ENCODE measurements at places on chromosomes 1 and 21.

DNA sequence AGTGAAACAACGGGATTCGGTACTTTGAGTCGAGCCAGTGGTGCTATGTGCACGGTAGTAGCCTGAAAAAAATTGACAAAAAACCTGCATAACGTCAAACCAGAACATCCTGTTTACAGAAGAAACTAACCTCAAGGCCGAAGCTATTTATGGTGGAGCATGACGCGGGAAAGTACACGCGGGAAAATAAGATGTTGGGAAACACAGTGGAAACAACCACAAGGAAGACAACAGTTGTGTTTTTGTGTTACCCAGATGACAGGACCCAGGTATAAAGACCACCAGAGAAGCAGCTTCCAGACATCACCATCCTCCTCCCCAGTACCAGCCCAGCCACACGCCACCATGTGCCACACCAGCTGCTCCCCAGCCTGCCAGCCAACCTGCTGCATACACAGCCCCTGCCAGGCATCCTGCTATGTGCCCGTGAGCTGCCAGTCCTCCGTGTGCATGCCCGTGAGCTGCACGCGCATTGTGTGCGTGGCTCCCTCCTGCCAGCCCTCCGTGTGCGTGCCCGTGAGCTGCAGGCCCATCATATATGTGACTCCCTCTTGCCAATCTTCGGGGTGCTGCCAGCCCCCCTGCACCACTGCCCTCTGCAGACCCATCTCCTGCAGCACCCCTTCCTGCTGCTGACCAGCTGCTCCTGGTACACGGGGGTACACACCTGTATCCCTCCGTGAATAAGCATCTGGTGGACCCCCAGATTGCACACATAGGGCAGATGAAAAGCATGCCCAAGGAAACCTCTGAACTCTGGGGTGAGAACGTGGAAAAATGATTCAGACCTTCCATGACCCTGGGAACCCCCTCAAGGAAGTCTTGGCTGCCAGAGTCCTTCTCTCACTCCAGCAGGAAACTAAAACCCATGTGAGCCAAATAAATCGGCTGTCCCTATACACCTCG is at the start of gene KRTAP12-3:
KRTAP12-3 (plus strand) TSS at position 298 of the 906 bp plus-strand sequence; CDS start at position 346, 48 bp downstream.
- DNase-seq, result no peak

GRCh38 chr1:8525216-8525557 is 207.3 kb downstream of the SLC45A1 start:
- peak; percentile 60 for DNase-seq

GRCh38 chr1:225446595-225446960 is 18.7 kb upstream of the LBR start:
- no peak for DNase-seq

GRCh38 chr1:177464686-177465085 is 293.9 kb downstream of the BRINP2 start:
- DNase-seq, result no peak

DNA sequence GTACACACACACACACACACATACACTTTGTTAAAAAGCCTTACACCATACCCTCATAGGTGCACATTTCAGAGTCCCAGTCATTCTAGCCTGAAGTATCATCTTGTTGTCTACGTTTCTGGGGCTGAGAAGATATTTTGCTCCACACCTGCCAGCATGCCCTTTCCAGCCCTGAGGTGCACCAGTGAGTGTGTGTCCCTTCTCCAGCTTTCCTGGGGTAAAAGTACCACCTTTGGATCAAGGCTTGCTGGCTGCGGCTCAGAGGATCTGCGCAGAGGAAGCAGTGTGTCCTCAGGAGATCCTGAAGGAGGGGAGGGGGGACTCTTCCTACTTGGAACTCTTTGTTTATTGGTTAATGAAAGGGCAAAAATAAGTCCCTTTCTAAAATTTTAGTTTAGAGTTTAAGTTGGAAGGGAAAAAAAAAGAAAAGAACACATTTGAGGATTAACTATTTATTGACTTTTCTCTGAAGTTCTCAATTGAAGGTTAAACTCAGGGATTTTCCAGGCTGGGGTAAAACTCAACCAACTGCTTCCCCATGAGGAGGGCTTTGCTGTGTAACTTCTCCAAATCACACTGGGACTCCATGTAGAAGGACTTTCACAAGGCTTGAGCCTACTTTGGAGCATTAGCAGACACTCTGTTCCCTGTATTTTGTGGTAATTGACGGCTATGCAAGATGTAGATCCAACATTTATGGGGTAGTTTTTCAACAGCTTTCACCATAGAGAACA is 200.3 kb upstream of the SGIP1 start:
- no peak for DNase-seq

- peak; percentile 70 for DNase-seq
These were observed 35.5 kb upstream of the HHAT start for GRCh38 chr1:210293171-210293607.

- DNase-seq, result no peak
These were observed 5.4 kb upstream of the ZNF691 start for GRCh38 chr1:42841010-42841409.

DNA sequence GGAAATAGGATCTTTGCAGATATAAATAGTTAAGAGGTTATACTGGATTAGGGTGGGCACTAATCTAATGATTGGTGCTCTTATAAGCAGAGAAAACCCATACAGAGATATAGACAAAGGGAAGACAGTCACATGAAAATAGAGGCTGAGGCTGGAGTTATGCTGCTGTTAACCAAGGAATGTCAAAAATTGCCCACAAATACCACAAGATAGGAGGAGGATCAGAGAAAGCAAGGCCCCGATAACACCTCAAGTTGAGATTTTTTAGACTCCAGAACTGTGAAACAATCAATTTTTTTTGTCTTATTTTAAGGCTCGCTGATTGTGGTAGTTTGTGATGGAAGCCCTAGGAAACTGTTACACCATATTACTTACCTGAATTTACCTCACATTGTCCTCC is 513.2 kb downstream of the COL11A1 start:
- DNase-seq, result peak; percentile 4

DNA sequence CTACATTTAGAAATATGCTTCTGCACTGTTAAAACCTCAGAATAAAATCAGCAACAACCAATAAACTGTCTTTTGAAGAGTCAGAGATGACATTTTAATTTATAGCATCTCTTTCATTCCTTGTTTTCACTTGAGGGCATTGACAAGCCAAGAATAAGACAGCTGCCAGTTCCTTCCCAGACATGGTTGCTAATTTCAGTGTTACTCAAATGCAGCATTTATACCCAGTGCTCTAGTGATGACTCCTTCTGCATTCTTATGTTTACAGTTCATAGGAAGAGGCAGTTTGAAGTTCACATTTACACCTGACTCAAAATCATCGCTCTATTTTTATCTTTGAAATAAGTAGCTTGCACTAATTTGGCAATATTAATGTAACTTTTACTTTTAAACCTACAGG is 44.9 kb downstream of the PLA2G4A start:
- DNase-seq, result no peak

DNA sequence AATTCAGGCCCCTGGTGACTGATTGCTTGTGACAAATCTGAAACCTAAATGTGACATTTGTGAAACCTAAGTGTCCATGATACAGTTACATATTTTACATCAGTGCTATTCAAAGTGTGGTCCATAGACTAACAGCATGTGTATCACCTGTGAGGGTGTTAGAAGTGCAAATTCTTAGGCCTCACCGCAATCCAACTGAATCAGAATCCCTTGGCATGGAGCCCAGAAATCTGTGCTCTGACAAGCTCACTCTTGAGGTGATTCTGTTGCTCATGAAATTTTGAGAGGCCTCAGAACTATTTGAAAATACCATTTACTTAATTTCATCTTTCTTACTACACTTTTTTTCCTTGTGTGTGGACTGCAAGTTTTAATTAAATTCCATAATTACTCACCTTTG is 587.9 kb downstream of the ADGRL2 start:
- peak; percentile 33 for DNase-seq

DNA sequence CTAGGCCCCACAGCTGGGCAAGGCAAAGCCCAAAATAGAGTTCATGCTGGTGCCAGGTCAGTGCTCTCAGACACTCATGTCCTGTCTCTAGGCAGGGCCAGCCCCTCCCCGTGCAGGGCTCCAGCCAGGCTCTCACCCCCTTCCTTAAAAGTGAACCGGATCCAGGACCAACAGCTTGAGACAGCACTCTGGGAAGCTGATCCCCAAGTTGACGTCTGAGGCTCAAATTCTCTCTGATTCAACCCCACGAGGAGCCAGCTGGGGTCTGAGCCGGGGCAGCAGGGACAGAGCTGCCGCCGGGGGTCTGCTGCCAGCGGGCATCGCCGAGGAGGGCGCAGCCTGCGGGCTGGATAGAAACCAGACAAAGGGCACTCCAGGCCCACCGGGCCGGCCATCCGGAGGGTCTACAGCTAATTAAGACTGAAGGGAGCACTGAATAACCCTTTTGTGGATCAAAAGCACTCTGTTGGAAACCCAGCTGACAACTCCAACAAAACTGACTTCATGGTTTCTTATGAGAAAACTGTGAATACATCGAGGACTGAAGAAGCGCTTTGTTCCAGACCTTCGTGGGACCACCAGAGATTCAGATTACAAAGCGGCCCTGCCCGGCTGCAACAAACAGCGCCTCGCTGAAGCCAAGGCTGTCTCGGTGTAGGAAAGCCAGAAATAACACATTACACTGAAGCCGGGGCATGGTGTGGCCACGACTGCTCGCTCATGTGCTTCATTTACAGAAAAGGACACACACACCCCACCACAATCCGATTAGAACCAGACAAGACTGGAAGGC is 95.8 kb downstream of the PSMG1 start:
- DNase-seq, result no peak

DNA sequence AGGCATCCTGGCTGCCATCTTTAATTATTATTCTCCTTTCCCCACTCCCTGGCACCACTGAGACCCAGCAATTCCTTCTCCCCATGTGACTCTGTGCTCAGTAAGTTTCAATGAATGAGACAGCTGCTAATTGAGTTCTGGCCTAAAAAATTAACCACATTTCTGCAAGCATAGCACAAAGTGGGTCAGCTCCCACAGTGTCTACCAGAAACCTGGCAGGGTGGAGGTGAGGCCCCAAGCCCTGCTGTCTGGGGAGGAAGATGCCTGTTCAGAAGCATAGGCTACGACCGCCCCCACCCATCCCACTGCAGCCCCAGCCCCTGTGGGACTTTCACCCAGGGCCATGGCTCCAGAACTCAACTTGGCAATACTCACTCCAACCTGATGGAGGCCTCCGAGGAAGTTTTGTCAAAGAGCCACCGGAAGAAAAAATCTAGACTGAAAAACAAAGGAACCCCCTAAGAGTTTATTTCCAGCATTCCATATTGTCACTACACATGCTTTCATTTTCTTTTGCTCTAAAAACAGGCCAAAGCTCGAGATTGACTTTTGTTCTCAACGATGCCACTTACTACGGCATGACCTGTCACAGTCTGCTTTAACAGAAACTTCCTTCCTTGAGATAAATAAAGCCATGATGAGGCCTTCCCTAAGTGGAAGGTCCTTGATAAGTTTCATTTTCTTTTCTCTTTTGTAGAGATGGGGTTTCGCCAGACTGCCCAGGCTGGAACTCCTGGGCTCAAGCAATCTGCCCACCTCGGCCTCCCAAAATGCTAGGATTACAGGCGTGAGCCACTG is 26.5 kb downstream of the TMEM63A start:
- no peak for DNase-seq

Data from fibroblast of skin of back (primary cell).